ENCODE measurements at places on chromosomes 5 and 9.

DNA sequence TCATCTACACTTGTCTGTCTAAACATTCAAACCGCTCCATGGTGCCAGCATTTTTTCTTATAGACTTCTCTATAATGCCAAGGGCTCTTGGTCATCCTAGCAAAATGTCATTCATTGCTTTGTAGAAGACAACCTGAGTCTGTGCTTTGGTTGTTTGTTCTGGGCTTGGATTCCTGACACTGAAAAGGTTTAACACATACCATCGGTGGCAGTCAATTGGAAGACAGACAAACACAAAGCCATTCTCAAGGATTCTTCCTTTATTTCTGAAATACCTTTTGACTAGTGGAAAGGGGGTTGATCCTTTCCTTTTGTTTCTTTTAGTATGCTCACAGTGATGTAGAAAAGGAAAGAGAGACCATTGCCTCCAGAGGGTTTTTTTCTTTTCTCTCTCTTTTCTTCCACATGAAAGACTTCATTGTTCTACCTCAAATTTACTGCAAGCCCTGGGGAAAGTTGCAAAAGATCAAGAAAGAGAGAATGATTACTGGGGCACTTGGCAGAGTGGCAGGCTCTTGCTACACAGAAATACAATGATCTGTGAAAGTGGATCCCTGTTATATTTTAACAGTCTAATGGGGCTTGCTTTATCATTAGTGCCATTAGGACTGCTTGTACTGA lies 66.4 kb upstream of the TMC1 start:
- no peak for ATAC-seq

DNA sequence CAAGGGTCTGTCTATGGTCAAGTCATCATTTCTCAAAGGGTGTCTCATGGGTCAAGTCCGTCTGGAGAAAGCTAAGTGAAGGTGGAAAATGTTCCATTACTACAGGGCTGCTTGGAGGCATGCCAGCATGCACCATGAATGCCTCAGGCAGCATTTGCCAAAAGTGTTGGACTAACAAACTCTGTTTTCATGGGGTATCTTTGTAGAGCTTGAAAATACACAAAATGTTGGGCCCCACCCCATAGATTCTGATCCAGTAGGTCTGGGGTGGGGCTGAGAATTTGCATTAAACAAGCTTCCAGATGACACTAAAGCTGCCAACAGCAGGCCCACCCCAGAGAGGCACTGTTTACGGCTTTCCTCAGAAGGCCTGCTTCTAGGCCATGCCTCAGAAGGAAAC lies 75.0 kb upstream of the FRRS1L start:
- no peak for ATAC-seq

DNA sequence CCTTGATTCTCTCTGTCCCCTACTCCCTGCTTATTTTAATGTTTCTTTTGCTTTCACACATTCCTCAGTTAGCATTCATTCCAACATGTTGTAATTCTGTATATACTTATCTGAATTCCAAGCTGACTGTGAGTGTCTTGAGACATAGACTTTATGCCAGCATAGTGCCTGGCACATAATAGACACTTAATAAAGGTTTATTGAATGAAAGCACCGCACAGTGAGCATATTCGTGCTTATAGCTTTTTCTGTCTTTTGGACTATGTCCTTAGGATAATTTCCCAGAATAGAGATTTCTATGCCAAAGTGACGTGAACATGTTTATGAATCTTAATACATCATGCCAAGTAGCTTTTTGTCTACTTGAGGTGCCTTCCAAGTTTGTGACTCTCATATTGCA lies 174.6 kb downstream of the CD180 start:
- ATAC-seq = no peak

DNA sequence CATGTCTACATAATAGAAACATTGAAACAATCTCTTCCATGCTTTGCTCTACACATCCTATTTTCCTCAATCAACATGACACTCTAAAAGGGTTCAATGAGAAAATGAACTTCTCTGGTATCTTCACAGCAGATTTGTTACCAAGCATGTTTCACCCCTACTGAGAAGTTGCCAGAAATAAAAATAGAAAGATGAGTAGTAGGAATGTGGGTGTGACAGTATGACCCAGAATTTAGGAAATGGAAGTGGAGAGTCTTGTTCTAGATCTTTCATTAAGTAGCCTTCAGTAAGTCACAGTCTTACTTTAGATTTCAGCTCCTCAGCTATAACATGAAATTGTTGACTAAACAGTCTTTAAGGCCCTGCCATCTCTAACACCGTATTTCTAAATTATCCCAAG lies 581.8 kb downstream of the EFNA5 start:
- no peak for ATAC-seq

DNA sequence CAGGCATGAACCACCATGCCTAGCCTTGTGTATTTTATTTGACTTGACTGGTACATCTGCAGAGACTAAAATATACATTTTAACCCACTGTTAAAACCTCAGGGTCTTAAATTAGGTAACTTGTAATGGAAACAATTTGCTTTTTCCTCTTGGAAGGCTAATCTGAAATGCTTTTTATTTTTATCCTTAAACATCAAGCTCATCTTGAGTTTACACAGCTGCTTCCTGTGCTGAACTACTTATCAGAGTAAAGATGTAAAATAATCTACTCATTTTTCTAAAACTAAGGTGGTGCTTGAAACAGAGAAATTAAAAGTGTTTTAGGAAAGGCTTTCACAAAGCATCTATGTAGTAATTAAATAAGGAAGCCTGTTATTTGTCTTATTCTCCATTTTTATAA lies 144.1 kb downstream of the ENTREP1 start:
- no peak for ATAC-seq

- ATAC-seq = no peak
Measured at GRCh38 chr5:19630876-19631275, 357.1 kb downstream of the CDH18 start.

DNA sequence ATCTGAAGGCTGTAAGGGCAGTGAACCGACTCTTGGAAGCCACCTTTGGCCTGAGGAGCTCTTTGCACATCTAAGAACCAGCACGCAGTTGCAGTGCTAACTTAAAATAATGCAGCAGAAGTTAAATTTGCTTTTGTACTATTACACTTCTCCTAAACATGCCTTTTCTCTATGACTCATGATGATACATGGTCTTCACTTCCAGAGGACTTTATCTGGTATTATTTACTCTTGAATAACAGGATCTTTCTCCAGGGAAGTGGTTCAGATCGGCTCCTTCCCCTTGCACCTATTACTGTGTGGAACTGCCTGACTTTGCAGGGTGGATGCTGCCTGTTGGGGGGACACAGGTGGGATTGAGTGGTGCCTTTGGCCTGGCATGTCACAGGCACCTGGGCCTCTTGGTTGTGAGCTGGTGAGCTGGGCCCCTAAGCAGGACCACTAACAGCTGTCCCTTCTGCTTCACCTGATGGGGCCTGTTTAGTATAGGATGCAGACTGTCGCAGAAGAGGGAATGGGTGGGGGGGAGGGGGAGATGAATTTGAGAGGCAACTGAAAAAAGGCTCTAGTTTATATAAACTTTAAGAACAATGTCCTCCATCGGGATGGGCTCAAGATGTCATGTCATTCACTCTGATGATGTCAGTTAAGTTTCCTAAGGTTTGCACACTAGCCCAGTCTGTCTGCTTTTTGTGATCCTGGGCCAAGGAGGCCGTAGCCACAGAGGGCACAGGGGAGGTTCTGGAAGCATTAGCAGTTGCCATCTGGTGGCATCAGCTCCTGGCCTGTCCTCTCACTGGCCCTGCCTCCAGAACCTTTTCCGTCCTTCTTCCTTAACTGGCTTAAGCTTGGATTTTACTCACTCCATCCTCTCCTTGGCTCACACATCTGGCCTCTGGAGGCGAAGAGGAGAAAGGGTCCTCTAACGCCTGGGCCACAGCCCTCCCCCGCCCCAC lies 33.9 kb upstream of the GABBR2 start:
- no peak for ATAC-seq

DNA sequence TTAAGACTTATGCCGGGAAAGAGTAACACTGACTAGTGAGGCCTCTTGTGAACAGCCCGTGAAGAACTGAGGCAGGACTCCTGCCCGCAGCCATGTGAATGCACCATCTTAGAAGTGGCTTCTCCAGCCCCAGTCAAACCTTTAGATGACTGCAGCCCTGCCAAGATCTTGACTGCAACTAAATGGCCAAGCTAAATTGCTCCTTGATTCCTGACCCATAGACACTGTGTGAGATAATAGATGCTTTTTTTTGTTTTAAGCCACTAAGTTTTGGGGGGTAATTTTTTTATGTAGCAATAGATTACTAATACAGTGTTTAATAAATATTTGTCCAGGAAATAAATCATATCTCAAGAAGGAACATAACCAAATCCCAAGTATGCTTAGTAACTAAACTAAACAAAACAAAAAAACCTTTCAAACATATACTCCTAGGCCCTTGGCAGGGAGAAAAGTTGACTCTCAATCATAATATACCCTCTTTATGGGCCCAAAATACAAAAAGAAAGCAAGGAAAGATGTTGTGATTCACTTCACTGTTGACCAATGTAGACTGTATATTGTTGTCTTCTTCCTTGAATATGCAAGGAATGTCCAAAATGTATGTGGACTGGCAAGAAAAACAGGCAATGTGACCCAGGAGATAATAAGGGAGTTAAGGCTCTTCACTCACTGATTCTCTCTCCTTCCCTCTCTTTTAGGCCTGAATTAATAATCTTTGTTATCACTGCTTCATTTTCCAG lies 79.7 kb upstream of the ZNF366 start:
- ATAC-seq = no peak

- ATAC-seq = no peak
Measured at GRCh38 chr9:129677456-129677855, 12.0 kb downstream of the PRRX2 start.

DNA sequence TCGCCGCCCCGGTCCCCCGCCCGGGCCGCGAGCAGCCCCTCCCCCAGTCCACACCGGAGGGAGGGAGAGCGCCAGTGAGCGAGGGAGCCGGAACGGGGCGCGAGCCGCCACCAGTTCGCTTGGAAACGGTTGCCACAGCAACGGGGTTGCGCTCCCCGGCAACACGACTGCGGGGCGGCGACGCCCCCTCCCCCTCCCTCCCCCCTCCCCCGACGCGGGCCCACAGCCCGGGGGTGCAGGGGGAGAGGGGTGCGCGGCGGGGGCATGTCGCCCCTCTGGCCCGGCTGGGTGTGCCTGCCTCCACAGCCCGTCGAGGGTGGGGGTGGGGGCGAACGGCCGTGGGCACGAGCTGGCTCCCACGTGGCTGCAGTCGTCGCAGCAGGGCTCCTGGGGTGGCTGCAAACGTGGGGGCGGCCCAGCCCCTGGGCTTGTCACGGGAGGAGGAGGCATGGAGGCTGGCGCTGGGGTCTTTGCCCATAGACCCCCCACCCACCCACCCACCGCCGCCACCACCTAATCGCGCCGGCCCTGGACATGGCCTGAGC lies 524 bp downstream of the PRR7 start:
- peak; percentile 25 for ATAC-seq

GRCh38 chr5:172635038-172635437 lies 6.0 kb upstream of the NEURL1B start:
- ATAC-seq = no peak

GRCh38 chr5:150141544-150142184 lies 14.0 kb downstream of the PDGFRB start:
- ATAC-seq = no peak

- ATAC-seq = no peak
Measured at GRCh38 chr5:17252543-17252942, 35.1 kb downstream of the BASP1 start.

DNA sequence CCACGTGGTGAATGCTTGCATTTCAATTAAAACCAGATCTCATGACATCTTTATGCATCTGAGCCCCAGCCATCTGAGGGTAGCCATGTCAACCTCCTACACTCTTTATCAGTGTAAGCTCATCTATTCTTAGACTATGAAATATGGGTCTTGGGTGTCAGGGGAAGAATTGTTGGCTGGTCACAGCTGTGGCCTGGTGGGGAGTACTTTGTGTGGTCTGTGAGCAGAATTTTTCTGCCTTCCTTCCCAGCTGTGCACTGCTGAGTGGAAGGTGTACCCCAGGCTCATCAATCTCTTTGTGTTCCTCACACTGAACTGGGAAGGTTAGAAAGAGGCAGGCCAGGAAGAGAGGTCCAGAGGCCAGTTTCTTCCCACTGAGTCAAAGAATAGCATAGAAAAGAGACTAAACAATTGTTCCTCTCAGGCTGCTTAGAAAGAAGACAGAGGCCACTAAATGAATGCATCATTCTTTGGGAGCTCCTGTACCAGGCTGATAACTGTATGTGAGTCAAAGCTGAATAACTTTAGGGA lies 202.7 kb upstream of the RGMB start:
- ATAC-seq = no peak

DNA sequence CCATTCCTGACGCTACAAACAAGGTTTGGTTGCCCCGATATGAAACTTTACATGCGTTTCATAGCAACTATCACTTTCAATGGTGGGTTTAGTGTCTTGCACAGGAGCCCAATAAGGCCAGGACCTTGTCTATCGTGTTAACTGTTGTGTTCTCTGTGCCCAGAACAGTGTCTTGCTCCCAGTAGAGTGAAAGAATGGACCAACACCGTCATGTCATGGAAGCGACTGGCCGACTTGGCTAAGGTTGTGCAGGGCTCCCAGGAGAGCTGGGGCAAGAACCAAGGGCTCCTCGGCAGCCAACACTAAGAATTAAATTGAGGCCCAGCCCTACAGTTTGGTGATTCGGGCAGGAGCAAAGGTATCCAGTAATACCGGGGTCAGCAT lies 498 bp upstream of the ARHGEF37 start:
- ATAC-seq = peak; percentile 26

- ATAC-seq = no peak
Measured at GRCh38 chr5:60274747-60275146, 381.2 kb upstream of the PDE4D start.

GRCh38 chr9:136331556-136332481 lies 4.5 kb downstream of the GPSM1 start:
- no peak for ATAC-seq

GRCh38 chr9:12811935-12812334 lies 37.1 kb downstream of the LURAP1L start:
- ATAC-seq = no peak

DNA sequence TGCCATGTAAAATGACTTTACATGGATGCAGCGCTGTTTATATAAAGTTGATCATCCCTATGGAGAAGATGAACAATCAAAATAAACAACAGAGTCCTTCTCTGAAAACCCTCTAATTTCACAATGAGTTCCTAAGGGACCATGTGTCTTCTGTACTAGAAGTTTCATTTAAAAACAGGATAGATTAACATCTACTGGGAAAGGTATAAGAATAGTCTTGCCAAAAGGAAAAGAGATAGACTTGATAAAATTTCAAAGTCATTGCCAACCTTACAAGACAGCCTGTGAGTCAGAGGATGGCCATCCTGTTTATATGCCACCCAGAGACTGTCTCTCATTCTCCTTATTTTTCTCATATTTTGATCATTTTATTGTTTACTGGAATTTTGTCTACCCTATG lies 367.1 kb upstream of the PDE4D start:
- ATAC-seq = no peak

- ATAC-seq = peak; percentile 85
Measured at GRCh38 chr9:100426530-100427365, at the start of gene MSANTD3. MSANTD3 (plus strand) TSS chr9:100427143; CDS start chr9:100441939, 14,796 bp downstream.

DNA sequence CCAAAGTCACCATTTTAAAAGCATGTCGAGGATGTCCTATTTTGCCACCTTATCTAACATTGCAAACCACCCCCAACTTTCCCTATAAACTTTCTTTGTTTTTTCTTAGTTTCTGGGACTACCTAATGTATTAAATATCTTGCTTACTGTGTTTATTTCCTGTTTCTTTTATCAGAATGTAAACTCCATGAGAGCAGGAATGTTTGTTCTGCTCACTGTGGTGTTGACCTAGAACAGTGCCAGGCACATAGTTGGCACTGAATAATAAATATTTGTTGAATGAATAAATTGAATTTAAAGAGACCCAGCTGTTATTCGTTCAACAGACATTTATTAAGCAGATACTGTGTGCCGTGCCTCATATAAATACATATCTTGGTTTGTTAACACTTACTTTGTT lies 35.2 kb downstream of the MACIR start:
- no peak for ATAC-seq

GRCh38 chr5:59390074-59390659 lies 503.4 kb downstream of the PDE4D start:
- no peak for ATAC-seq

Measured in activated CD4-positive, CD25-positive, alpha-beta regulatory T cell treated with anti-CD3 and anti-CD28 coated beads, Interleukin-2, amount 50 U/mL, for 24 hours (primary cell).